CD4-positive, CD25-positive, alpha-beta regulatory T cell (primary cell): ENCODE measurements at places on chromosomes 7 and 10. TPM values are rescaled to one million over a fixed set of nuclear protein-coding genes. Genes with fewer than 3 reads are reported as not detected.

DNA sequence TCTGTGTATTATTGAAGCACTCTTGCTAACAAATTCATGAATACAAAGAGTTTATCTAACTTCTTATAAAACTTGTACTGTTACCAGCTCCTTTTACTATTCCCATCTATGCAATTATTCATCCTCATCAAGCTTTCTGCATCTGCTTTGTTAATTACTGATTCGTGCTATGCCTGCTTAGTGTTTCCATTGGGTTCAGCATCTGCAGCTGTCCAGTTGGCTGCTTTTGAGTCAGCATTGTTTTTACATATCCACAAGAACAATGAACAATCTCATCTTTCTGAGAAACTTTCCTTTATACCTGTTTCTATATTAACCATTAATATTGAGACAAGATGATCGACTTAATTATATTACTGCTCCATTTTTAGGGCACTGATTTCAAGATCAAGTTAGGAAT is 19.6 kb upstream of the ANLN start:
- DNase-seq, result no peak

GRCh38 chr7:29156907-29157452 is 10.6 kb upstream of the CPVL start:
- no peak for DNase-seq

DNA sequence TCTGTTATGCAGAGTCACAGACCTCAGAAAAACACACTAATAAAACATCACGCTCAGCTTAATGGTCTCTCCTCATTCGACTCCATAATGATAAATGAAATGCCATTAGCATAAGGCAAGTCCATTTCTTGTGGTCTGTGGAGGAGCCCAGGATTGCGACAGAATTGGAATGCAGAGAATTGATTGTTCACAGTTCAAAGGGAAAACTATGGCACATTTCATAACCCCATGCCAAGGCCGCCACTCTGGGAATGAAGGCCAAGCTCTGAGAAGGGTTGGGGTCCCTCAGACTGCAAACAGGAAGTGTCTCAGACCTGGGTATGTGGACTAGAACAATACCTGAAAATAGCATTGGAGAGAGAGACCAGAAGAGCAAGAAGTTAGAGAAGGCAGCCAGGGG is 398.9 kb downstream of the ADRA2A start:
- no peak for DNase-seq

DNA sequence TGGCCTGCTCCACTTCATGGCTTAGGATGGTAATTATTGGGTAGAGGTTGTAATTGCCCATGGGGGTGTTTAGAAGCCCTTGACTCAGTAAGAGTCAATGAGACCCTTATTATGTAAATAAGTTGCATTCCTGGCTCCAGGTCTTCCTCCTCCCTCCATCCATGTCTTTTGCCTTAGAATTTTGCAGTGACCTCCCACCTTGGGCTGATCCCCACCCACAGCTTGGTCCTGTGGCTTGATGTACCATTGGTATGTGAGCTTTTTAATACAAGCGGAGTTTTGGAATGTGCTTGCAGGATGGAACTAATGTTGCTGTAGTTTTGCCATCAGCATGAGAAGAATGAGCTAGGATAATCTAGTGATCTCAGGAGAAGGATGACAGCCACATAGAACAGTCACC is 73.2 kb upstream of the DGKI start:
- DNase-seq, result no peak

- no peak for DNase-seq
Observed at GRCh38 chr10:5297466-5297865, 67.3 kb upstream of the UCN3 start.

DNA sequence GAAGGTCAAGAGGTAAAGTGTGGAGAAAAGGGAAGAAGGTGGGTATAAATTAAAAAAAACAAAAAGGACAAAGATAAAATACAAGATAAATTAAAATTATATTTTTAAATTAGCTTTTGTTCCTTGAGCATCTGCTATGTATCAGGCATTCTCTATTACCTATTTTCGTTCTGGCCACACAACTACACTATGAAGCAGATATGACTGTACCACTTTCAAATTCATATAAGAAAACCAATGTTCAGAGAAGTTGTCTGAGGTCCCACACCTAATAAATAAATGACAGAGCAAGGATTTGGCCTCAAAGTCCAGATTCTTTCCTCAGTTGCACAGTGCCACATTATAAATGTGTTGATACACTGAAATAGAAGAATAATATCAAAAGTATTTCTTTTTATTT is 103.8 kb upstream of the PCDH15 start:
- DNase-seq, result no peak

DNA sequence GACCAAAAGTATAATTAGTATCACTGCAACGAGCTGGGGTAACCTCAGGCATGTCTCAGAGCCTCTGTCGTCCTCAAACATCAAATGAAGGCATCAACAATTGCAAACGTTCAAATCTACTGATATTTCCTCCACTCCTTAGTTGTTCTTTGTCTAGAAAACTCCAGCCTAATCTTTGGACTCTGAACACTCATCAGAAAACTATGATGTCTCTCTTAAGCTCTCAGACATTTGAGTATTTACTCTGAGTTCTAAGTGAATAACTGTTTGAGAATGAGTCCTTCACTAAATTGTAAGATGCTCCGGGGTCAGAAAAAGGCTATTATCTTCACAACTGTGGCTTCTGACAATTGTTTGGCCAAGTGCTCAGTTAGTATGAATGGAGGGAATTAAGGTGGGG is 536.4 kb downstream of the NRG3 start:
- DNase-seq, result no peak

GRCh38 chr7:30625283-30625682 is 30.6 kb downstream of the GARS1 start:
- DNase-seq, result no peak

DNA sequence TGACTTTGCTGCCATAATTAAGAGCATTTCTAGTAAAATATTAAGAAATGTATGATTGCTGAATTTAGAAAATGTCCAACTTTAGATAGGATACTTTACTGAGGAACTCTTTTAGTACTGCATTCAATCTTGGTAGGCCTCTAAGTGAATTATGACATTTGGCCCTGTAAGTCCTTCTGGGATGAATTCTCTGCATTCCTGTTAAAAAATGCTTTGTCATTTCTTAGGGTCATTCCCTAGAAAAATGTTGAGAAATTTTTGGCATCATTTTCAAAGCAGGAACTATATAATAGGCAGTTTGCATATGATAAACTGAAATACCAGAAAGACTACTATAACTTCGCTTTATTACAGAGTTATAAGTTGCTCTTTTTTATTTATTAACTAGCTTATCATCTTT is 69.3 kb upstream of the PRR15 start:
- no peak for DNase-seq

GRCh38 chr10:124386186-124387077 is 32.3 kb downstream of the OAT start:
- DNase-seq, result no peak

DNA sequence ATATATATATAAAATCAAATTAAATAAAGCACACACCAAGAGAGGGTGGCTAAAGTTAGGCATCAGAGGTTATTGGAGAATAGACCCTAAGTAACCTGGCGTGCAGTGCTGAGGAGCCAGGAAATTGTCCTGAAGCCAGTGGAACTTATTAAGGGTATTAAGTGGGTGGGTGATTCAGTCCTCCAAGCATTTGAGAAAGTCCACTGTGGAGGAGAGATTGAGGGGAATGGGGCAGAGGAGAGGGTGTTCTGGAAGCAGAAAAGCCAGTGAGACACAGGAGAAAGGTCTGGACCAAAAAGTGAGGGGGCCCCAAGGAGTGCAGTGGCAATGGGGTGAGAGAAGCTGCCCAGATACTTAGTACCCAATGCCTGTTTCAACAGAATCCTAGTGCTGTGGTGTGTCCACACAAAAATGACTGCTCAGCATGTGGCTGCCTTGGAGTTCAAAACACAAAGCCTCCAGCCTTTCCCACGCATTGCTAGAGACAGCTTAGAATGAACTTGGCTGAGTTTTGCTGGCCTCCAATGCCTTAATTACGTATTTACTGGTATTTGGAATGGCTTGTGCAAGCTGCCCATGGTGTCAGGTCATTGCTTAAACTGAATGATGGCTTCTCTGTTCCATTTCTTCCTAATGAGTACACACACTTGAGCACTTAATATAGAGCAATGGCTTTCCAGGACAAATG is 44.9 kb upstream of the CHST15 start:
- no peak for DNase-seq

DNA sequence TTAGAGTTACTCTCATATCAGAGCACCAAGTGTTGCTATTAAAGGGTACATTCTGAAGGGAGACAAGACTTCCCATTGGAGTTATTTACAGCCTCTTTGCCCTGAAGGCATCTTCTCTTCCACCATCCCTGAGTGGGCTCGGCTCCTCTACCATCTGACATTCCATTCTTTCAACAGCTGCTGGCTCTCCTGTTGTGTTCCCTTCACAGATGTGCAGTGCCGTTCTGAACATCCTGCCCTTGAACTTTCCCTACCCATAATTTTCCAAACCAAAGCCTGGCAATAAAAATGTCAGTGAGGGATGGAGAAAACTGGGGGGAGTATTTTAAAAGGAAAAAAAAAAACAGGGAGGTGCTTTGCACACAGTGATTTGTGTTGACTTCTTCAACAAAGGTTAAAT is 392.9 kb downstream of the KCNMA1 start:
- DNase-seq, result no peak

AGBL3 gene
- 1.0 TPM for total RNA-seq

DYDC2 gene
- not detected for total RNA-seq

HABP2 gene
- total RNA-seq, result not detected

GGCT gene
- total RNA-seq, result 10.9 TPM

SLC16A9 gene
- total RNA-seq, result 0.42 TPM

SLC13A1 gene
- total RNA-seq, result not detected

TMEM213 gene
- total RNA-seq, result not detected
